ENCODE measurements at places on chromosomes 6 and 20.

GRCh38 chr6:4610256-4610655, 165.9 kb upstream of the CDYL start:
- no peak for DNase-seq

- DNase-seq: no peak
These were observed 432.5 kb downstream of the CD109 start for GRCh38 chr6:74128536-74128935.

DNA sequence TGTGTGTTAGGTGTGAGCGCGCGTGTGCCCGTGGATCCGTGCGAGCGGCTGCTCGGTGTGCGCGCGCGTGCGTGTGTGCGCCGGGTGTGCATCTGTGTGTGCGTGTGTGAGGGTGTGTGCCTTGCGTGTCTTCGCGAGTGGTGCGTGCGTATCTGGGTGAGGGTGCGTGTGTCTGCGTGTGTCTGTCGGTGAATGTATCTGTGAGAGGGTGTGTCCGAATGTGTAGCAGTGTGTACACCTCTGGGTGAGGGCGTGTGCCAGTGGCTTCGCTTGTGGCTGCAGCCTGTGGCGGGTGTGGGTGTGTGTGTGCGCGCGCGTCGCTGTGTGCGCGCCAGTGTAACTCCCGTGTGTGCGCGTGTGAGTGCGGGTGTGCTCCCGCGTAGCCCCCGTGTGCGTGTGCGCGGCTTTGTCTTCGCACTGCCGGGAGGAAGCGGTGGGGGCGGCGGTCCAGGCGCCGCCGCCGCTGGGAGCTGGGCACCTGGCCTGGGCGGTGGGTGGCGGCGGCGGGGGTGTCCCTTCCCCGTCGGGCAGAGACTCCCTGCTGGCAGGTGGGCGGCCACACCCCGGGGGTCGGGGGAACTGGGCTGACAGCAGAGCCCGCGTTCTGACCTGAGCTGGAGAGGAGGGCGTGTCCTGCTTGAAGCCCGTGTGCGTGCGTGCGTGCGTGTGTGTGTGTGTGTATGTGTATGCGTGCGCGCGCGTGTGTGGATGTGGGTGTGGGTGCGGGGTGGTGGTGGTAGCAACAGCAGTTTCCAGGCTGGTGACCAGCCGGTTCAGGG, 61.3 kb upstream of the EPB41L1 start:
- DNase-seq: no peak

DNA sequence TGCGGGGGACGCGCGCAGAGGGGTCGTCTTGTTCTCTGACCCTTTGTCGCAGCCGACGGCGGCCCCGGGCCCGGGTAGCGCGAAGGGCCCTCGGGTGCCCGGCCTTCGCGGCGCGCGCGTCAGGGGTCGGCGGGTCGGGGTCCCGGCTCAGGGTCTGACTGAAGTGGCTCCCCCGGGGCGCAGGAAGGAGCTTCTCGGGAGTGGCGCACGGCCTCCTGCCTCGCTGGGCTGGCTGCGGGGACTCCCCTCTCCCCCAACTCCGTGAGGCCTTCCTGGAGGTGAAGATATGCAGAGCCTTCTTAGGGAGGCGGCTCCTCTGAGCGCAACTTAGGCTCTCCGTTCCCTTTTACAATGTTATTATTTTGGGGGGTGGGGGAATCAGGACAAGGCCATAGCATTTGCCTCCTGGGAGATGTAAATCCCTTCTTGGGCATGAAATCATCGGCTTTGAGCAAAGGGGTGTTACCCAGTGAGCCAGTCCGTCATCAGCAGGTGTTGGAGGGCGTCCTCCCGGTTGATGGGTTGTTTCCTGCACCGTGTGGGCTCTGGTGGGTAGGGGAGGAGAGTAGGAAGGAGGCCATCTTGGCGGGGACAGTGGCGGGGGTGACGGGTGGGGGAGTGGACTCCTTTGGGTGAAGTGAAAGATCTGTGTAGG, 523 bp downstream of the CDS2 start:
- DNase-seq: peak; percentile 50

GRCh38 chr6:2693231-2693630, 57.5 kb downstream of the MYLK4 start:
- DNase-seq: no peak

GRCh38 chr6:50952092-50952907, 133.6 kb downstream of the TFAP2B start:
- peak; percentile 7 for DNase-seq

DNA sequence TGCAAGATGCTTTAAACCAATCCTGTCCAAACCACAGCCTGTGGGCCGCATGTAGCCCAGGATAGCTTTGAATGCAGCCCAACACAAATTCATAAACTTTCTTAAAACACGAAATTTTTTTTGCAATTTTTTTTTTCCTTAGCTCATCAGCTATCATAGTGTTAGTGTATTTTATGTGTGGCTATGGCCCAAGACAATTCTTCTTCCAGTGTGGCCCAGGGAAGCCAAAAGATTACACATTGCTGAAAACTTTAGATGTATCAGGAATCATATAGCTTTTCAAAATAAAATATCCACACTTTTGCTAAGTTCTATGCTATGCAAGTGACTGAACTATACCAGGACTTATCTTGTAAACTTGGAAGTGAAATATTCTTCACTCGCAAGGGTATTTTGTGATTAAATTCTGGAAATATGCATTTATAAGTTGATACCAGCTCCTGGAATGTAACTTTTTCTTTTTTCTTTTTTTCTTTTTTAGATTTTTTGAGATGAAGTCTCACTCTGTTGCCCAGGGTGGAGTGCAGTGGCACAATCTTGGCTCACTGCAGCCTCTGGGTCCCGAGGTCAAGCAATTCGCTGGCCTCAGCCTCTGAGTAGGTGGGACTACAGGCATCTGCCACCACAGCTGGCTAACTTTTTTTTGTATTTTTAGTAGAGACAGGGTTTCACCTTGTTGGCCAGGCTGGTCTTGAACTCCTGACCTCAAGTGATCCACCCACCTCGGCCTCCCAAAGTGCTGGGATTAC, 49.8 kb downstream of the MTHFD1L start:
- no peak for DNase-seq

DNA sequence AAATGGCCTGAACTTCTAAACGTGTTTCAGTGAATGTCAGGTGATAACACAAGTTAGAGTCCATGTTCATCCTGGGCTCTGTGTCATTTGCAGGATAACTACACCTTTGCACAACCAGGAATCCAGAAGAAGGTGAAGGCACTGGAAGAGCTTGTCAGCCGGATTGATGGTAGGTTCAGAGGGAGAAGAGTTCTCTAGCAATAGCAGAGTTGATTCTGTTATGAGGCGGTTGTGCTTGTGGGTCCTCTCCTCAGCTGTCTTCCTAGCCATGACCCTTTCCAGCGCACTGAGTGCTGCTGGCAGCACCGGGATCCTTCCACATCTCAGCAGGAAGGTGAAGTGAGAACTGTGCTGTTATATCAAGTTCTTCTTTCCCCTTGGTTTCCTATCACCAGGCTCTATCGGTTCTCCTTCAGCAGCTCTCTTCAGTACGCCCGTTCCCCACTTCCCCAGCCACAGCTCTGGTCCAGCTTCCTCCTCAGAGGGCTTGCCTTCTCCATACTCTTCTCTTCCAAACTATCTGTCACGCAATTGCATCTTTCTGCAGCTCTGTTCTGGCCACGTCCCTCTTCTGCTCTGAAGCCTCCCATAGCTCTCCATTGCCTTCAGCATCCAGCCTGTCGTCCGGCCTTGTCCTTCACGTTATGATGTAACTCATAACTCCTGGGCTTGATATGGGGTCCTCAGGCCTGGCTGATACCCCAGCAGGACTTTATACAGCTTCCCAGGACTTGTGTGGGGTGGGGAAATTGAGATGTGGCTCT, 39.9 kb upstream of the RNF8 start:
- no peak for DNase-seq

GRCh38 chr6:150535818-150536220, 63.9 kb upstream of the PLEKHG1 start:
- no peak for DNase-seq

DNA sequence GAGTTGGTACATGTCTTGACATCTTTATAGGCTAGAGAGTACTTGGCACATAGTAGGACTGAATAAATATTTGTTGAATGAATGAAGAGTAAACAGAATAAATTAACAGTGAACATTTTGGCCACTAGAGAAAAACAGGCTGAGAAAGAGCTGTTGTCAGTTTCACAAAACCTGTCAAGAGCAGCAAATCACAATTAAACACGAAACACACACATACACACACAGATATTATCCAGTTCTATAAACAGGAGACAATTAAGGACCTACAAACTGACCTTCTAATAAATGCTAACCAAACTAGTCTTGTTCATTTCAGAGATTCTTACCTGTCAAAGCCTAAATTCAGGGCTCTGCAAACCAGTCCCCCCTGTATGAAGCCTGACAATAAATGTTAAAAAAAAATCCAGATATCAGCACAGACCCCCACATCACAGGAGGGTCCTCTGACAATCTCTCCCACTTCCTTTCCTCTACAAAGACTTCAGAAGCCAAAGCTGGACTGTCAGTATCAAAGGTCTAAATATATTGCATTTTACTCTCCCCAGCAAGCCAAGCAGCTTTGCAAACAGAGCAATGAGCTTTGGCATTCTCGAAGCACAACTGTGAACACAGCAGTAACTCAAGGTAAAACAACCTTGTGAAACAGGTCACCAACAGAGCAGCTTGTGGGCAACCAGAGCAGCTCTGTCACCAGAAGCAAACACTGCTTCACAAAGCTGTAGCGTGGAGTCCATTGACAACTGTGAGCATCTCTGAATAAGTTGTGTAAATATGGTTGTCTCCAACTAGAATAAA, 229.9 kb downstream of the TBXT start:
- DNase-seq: no peak

GRCh38 chr20:48364055-48364454, 463.7 kb downstream of the PREX1 start:
- no peak for DNase-seq
